ENCODE measurements at places on chromosomes 16 and 17. TPM values are rescaled to one million over a fixed set of nuclear protein-coding genes. Genes with fewer than 3 reads are reported as not detected.

KRT36 gene
- total RNA-seq, result not detected

CMTM2 gene
- total RNA-seq, result 0.91 TPM

GAST gene
- total RNA-seq, result not detected

SLC13A2 gene
- not detected for total RNA-seq

ACSM3 gene
- 4.0 TPM for total RNA-seq

QPRT gene
- 12.6 TPM for total RNA-seq

RCVRN gene
- total RNA-seq, result not detected

ZFP3 gene
- 0.65 TPM for total RNA-seq

HES7 gene
- total RNA-seq, result 4.6 TPM

C17orf107 gene
- 1.1 TPM for total RNA-seq

SPATA22 gene
- not detected for total RNA-seq

TMEM88 gene
- total RNA-seq, result 4.0 TPM

FBXL16 gene
- total RNA-seq, result 0.42 TPM

Measured in OCI-LY7 (cell line).